ENCODE measurements at places on chromosomes 13 and 19.

DNA sequence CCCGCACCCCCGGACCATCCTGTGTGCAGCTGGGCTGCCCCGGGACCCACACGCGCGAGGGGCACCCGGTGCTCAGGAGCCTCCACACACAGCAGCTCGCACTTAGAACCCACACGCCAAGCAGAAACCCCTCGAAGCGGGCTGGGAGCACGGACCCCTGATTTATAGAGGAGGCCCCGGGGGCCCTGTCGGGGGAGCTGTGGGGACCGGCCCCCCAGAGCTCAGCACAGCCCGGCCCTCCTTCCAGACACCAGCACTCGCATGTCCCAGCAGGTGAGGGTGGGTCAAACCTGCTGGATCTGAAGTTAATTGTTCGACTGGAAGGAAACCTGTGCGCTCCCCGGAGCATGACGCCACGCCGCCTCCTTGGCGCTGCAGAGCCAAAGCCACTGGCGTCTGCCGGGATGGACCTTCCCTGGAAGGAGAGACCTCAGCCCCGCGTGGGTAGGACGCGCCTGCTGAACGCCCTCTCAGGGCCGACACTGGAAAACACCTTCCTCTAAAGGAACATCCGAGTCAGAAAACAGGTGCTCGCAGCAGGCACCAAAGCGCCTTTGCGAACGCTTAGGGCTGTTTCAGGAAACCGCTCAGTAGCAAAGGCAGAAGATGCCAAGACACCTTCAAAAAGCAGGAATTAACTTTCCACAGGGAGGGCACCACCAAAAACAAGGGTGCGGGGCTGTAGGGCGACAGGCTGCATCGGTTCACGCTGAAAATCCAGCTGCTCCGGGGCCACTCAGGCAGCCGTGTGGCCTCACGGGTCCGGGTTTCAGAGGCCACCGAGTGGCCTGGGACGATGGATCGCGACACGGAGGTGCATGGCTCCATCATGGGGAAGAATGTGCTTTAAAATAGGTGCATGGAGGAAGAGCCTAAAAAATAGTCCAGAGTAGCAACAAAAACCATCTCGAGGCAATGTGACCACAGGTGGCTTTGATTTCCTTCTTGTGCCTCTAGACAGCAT lies 37.8 kb upstream of the GRTP1 start:
- no peak for DNase-seq

DNA sequence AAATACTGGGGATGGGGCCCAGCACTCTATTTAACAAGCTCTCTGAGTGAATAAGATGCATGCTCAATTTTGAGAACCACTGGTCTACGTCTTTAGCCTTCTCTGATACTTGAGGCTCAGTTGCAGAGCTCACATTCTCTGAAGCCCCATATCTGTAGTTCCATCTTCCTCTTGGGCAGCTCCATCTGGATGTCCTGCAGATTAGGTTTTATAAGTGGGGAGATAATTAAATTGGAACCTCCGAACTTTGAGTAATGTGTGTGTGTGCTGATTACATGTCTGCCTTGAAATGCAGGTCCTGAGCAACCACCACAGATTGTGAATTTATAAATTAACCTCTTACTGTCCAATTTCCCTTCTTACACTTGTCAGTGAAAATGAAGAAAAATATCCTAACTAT lies 7.2 kb upstream of the RASL11A start:
- DNase-seq, result no peak

- no peak for DNase-seq
These were observed 3.3 kb downstream of the NANOS2 start for GRCh38 chr19:45911291-45911690.

DNA sequence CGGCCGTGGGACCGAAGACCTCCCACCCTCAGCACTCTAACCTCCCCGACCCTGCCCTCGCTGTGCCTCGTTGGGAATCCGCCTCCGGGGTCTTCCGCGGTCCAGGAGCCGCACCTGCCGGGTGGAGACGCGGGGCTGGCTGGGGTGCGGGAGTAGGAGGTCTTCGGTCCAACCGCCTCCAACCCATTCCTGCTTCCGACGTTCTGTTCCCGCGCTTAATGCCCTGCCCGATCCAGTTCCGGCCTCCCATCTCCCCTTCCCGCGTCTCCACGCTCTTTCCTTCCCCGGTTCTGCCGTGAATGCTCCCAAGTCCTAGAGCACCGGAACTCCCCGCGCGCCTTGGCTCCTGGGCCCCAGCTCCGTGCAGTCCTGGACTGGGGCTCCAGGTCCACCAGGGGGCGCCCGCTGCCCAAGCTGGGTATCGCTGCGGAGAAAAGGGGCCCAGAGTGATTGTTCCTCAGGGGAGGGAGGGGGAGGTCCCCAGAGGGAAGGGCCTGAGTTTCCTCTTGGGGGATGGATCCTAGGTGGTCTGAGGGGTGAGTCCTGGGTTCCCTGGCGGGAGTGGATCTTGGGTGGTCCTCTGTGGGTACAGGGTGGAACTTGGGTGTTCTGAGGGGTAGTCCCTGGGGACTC lies 14.1 kb upstream of the TNFSF9 start:
- DNase-seq, result peak; percentile 80

DNA sequence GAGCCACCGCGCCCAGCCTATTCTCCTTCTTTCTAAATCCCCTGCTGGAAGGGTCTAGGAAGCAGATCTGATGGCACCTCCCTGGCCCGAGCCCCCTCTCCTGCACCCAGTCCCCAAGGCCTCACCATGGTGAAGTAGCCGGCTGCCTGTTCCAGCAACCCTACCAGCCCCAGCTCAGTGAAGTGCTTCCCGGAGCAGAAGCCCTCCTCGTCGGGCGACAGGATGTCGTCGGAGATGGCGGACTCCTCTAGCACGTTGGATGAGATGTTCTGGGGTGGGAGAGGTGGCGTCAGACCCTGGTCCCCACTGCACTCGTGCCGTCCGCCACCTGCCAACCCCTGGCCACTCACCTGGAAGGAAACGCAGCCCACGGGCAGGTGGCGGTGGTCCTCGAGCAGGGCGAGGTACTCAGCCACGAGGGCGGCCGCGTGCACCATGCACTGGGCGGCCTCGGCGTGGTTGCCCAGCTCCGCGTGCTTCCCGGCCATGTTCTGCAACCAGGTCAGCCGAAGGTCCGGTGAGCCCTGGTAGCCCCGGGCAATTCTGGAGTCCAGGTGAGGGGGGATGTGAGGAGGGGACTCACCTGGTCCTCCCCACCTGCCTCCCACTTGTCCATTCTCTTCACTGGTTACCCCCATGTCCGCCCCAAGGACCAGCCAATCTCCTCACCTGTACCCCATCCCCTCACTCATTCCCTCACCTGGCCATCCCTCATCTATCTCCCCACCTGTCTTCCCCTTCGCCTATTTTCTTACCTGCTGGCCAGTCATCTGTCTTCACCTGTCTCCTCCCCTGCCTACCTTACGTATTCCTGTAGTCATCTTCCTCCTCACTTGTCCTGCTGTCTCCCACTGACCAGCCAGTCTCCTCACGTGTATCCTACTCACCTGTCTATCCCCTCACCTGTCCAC lies 11.5 kb upstream of the KANK2 start:
- peak; percentile 29 for DNase-seq

GRCh38 chr13:75173457-75174356 lies 308.3 kb downstream of the TBC1D4 start:
- peak; percentile 33 for DNase-seq

GRCh38 chr19:15417699-15418098 lies 1.1 kb downstream of the AKAP8L start:
- no peak for DNase-seq

DNA sequence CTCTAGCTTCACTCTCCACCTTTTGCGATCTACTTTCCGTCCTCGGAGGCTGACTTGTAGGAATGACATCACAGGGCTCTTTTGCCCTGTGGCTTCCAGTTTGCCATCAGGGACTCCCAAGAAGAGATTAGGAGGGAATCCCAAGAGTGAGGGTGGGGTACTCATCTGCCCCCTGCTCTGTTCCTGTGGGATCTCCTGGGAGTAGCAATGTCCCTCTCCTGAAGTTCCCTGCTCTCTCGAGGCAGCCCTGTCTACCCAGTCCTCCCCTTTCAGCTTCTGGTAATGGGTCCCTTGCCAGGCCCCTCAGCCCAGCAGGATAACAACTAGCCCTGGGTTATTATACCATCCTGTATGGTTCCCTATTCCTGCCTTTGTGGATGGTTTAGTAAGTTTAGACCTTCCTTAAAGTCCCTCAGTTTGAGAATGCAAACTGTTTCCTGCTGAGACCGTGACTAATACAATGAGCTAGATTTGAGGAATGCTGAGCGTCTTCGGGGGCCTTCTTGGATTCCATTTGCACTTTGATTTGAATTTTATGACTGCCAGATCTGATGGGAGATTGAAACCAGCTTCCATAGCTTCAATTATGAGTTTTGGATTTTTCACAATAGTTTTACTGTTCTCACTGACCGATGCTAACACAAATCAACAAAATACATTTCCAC lies 73.7 kb upstream of the IPO5 start:
- peak; percentile 97 for DNase-seq

GRCh38 chr19:15253061-15253460 lies 20.8 kb upstream of the EPHX3 start:
- DNase-seq, result no peak

GRCh38 chr13:80548915-80549314 lies 208.0 kb upstream of the SPRY2 start:
- DNase-seq, result no peak

DNA sequence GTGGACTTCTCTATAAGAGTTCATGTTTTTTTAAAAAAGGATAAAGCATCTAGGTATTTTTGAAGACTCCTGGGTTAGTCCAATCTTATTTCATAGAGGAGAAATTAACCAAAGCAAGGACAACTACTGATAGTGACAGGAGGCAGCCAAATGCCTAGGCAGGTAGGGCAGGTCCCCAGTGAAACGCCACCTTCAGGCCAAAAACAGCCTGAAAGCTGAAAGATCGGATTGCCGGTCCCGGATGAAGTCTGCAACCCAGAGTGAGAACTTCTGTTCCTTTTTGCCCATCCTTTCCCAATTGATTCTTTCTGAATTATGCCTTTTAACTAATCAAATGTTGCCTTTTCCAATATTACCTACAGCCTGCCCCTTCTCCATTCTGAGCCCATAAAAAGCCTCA lies 6.1 kb upstream of the GGACT start:
- no peak for DNase-seq

DNA sequence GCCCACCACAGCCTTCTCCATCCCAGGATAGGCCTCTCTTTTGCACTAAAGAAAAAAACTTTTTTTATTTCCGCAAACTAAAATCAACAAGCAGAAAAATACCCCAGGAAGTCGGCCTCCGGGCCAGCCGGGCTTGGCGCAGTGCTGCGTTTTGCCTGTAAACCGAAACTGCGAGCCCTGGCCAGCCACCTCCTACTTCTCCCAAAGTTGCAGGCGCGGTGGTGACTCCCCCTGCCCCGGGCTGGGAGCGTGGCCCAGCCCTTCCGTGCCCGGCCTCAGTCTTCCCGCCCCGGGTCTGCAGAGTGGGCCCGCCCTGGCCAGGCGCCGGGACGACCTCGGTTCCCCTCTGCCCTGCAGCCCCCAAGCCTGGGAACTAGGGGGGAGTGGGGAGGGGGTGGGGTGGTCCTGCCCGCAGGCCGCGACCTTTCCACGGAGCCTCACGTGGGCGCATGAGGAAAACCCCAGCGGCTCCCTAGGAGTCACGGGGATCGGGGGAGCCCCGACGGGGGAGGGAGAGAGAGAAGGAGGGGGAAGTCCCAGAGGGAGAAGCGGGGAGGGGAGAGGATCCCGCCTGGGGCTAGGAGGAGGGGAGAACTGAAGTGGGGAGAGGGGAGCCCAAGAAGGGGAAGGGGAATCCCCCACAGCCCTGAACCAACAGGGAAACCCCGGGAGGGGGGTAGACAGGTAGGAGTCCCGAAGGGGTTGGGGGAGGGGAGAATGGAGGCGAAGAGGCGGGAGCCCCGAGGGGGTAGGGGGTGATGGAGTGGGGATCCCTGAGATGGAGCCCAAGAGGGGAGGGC lies 3.0 kb downstream of the GADD45B start:
- DNase-seq, result peak; percentile 79

GRCh38 chr19:48330012-48330681 lies 4.8 kb downstream of the EMP3 start:
- DNase-seq, result peak; percentile 20

DNA sequence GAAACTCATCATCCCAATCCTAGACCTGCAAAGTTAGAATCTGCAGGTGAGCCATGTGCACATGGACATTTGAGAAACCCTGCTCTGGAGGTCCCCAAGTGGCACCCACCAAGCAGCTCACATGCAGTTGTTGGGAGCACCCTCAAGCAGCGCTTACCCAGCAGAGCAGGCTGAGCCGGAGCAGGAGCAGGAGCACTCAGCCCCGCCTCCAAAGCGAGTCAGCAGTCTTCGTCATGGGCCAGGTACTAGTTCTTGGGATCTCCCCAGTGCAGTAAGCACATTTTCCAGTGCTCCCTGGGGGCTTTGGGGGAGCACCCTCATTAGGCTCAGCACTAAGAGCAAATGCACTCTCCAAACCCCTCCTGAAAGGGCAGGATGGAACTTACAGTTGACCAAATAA lies 572.7 kb downstream of the IRS2 start:
- no peak for DNase-seq

DNA sequence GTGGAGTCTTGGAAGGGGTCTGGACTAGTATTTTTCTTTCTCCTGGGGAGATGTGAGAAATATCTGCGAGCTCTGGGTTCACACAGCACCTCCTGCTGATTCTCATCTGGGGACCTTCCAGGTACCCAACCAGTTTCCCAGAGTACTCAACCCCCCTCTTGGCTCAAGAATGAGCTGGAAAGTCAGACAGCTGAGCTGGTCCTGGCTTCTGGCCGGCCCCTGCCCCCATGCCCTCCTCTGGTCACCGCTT lies 2.2 kb upstream of the PDE4A start:
- DNase-seq, result no peak

GRCh38 chr13:20125783-20126165 lies 35.1 kb downstream of the GJA3 start:
- DNase-seq, result no peak

GRCh38 chr13:100546713-100547405 lies 41.7 kb downstream of the GGACT start:
- no peak for DNase-seq

DNA sequence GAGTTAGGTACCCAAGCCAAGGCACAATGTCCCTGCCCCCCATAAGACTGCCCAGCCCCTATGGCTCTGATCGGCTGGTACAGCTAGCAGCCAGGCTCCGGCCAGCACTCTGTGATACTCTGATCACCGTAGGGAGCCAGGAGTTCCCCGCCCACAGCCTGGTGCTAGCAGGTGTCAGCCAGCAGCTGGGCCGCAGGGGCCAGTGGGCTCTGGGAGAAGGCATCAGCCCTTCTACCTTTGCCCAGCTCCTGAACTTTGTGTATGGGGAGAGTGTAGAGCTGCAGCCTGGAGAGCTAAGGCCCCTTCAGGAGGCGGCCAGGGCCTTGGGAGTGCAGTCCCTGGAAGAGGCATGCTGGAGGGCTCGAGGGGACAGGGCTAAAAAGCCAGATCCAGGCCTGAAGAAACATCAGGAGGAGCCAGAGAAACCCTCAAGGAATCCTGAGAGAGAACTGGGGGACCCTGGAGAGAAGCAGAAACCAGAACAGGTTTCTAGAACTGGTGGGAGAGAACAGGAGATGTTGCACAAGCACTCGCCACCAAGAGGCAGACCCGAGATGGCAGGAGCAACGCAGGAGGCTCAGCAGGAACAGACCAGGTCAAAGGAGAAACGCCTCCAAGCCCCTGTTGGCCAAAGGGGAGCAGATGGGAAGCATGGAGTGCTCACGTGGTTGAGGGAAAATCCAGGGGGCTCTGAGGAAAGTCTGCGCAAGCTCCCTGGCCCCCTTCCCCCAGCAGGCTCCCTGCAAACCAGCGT lies 3.0 kb upstream of the KMT2B start:
- DNase-seq, result no peak

- DNase-seq, result peak; percentile 94
These were observed 109.1 kb downstream of the NALCN start for GRCh38 chr13:101307181-101307701.

- DNase-seq, result peak; percentile 66
These were observed 2.4 kb downstream of the GDF15 start for GRCh38 chr19:18388100-18388959.

- peak; percentile 57 for DNase-seq
These were observed 58.7 kb upstream of the PABPC3 start for GRCh38 chr13:25037057-25037813.

GRCh38 chr13:95254339-95254738 lies 46.9 kb downstream of the ABCC4 start:
- DNase-seq, result peak; percentile 44

Measured in fibroblast of skin of back (primary cell).